Kidney (tissue), 22 donors: ENCODE measurements at places on chromosomes 11 and 22. TPM values are rescaled to one million over a fixed set of nuclear protein-coding genes. Genes with fewer than 3 reads are reported as not detected.

DNA sequence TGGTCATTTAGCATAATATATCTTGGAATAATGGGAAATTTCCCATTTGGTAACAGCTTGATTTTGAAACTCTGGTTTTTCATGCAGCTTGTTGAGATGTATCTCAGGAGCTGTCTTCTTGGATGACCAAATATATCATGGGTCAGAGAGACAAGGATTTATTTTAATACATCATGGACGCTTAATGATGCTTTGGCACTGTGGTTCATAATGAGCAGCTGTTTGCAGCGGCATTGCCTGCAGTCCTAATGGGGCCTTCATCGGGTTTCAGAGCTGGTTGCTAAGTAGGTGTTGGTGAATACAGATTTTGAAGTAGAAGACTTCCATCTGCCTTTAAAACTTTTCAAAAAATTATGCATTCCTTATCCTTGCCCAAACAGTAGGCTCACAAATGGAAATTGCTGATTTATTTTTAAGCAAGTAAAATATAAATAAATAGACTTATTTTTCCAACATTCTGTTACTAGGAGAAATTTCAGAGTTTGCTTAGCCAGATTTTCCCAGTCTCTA lies 389.5 kb upstream of the FAT3 start:
- no peak overlapping the region for H3K4me3 ChIP-seq
- H3K27me3 ChIP-seq: no peaks in the 10 kb centered on the region
- no peaks in the 10 kb centered on the region for H3K36me3 ChIP-seq
- no peak overlapping the region for H3K27ac ChIP-seq

ESAM gene
- 63.0 TPM for total RNA-seq

DNA sequence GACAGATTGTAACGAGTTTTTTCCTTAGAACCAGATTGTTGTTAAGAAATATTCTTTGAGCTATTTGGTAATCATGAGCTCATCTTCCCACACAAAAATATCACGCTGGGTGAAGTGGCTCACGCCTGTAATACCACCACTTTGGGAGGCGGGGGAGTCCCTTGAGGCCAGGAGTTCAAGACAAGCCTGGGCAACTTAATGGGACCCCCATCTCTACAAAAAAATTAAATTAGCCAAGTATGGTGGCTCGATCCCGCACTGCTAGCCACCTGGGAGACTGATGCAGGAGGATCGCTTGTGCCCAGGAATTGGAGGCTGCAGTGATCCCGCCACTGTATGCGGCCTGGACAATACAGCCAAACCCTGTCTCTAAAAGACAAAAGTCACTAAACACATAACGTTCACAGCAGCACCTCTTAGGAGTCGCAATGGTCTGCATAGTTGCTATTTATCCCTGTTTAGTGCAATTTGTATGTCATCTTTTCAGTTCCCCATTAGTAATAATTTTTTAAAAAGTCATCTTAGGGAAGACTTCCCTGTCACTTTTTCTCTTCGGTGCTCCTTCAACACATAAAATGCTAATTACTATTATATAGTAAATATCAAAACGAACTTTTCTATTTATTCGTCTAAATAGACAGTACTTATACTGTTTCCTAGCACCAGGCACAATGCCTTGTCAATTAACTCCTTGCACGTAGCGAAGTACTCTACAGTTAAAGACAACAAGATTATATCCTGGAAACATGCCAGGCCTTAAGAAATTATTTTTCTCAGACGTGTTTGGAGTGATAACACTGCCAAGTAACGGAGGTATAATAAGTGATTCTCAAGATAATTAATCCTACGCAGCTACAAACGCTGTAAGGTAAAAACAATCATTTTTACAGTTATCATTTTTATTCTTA lies 1.1 kb downstream of the ST13 start:
- no peaks in the 10 kb centered on the region for H3K27me3 ChIP-seq
- H3K36me3 ChIP-seq: peaks cover 2% of the 10 kb centered on the region
- peaks cover 22% of the 10 kb centered on the region for H3K4me1 ChIP-seq
- DNase-seq: peak; percentile 20
- H3K4me3 ChIP-seq: peak overlapping the region; percentile 75
- H3K27ac ChIP-seq: peak overlapping the region; percentile 100

MRE11 gene
- 16.6 TPM for total RNA-seq

KRTAP5-9 gene
- 0.66 TPM for total RNA-seq

GRCh38 chr22:42717197-42717928 lies 3.3 kb downstream of the A4GALT start:
- peak overlapping the region; percentile 1 for H3K4me3 ChIP-seq
- no peaks in the 10 kb centered on the region for H3K36me3 ChIP-seq
- peak overlapping the region; percentile 42 for H3K27ac ChIP-seq

- no peak overlapping the region for H3K4me3 ChIP-seq
- H3K27me3 ChIP-seq: no peaks in the 10 kb centered on the region
- H3K4me1 ChIP-seq: no peaks in the 10 kb centered on the region
- no peak overlapping the region for H3K27ac ChIP-seq
- no peaks in the 10 kb centered on the region for H3K36me3 ChIP-seq
These were observed 1397.3 kb upstream of the TENM4 start for GRCh38 chr11:80838153-80838552.

MRGPRX4 gene
- total RNA-seq: not detected

DNA sequence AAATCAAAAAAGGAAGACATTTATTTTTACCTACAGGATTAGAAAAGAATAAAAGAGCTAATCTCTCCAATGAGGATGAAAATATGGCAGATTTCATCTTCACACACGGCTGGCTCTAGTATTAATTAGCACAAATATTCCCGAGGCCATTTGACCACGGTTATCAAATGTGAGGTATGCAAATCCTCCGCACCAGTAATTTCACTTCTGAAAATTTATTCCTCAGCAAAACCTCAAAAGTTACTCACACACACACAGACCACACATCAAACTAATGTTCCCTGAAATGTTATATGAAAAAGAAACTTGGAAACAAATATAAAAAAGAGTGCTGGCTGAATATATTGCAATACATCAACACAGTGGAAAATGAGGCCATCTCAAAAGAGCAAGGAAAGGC lies 32.8 kb downstream of the CELSR1 start:
- no peak overlapping the region for H3K27ac ChIP-seq
- H3K4me3 ChIP-seq: no peak overlapping the region
- H3K4me1 ChIP-seq: peaks cover 5% of the 10 kb centered on the region

GRCh38 chr11:121235057-121235456 lies 57.5 kb upstream of the SC5D start:
- no peaks in the 10 kb centered on the region for H3K27me3 ChIP-seq
- peaks cover 4% of the 10 kb centered on the region for H3K4me1 ChIP-seq
- DNase-seq: no peak
- H3K27ac ChIP-seq: no peak overlapping the region
- no peaks in the 10 kb centered on the region for H3K36me3 ChIP-seq

DNA sequence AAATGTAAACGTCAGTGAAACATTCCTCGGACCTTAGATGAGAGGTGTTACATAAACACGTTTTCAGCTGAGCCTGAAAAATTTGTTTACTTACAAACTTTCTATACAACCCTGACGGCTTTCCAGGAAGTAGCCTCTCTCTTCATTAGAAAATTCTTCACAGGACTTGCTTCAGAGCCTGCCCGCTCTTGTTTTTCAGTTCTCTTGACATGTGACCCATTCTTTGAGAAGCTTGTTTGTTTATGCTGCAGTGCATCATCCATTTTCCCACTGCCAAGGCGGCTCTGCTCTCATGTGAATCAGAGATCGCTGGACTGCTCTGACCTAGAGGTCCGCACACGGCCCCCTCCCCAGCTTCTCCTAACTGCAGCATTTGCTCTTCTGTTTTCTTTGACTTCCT lies 47.9 kb upstream of the ARHGAP42 start:
- peak; percentile 44 for DNase-seq
- H3K36me3 ChIP-seq: no peaks in the 10 kb centered on the region
- H3K27ac ChIP-seq: no peak overlapping the region

VPREB1 gene
- not detected for total RNA-seq

CAPN5 gene
- total RNA-seq: 36.0 TPM
